ENCODE measurements at places on chromosomes 13 and 19. TPM values are rescaled to one million over a fixed set of nuclear protein-coding genes. Genes with fewer than 3 reads are reported as not detected.

The SERTAD1 gene
- 36.6 TPM for total RNA-seq

The ZNF787 gene
- total RNA-seq = 14.1 TPM

The ZNF729 gene
- total RNA-seq = not detected

The C19orf67 gene
- total RNA-seq = not detected

The SIGLEC14 gene
- not detected for total RNA-seq

The ZFR2 gene
- total RNA-seq = not detected

The ADAT3 gene
- 9.6 TPM for total RNA-seq

The SLC27A5 gene
- 26.7 TPM for total RNA-seq

The ZNF506 gene
- total RNA-seq = 10.8 TPM

The KLK1 gene
- total RNA-seq = 1.3 TPM

The SELENOV gene
- not detected for total RNA-seq

The DCT gene
- total RNA-seq = not detected

The RPS28 gene
- 523 TPM for total RNA-seq

Data from airway epithelial cell (primary cell).